Left cardiac atrium (tissue), 4 donors: ENCODE measurements at places on chromosomes 13 and 19.

- DNase-seq = peak; percentile 89
Observed at GRCh38 chr19:50330365-50331078, 1.3 kb upstream of the KCNC3 start.

- DNase-seq = no peak
Observed at GRCh38 chr13:40969169-40969901, 49.8 kb downstream of the ELF1 start.

DNA sequence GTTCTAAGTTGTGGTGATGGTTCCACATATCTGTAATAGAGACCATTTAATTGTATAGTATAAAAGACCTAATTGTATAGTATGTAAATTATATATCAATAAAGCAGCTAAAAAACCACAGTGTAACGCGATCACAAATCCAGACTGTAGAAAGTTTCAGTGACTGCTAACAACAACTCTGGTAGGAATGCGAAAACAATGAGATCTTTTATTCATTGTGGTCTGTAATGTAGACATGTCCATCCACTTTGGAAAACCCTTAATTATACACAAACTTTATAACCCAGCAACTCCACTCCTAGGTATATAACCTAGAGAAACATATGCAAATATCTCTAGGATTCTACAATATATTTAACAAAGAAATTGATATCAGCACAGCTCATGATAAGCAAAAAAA is 549.5 kb downstream of the SLITRK1 start:
- DNase-seq = no peak

DNA sequence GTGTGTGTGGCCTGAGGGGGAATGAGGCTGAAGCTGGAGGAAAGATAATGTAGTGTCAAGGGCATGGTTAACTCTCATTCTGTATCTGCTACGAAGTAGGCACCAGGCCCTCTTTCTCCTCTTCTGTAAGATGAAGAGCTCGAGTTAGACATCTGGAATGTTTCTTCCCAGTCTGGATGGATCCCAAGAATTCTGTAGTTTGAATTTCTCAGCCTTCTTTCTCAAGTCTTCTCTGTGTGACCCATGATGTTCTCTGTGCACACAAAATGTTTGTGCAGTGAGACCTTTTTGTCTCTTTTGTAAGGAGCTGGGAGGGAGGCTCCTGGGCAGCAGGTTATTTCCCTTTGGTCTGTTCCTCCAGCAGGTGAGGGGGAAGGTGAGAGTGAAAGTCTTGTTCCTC is 13.7 kb downstream of the FGF9 start:
- no peak for DNase-seq

DNA sequence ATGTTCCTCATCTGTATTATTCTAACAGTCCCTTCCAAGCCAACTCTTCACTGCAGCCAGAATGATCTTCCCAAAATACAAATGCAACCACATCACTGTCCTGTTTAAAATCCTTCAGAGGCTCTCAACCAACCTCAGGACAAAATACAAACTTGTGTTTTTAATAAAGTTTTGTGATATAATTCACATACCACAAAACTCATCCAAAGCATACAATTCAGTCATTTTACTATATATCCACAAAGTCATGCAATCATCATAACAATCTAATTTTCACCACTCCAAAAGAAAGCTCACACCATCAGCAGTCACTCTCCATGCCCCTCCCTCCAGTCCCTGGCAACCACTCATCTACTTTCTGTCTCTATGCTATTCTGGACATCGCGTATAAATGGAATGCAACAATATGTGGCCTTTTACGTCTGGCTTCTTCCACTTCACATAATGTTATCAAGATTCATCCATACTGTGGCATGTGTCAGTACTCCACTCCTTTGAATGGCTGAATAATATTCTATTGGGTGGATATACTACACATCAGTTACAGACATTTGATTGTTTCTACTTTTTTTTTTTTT is 81.7 kb upstream of the DOCK9 start:
- no peak for DNase-seq

- DNase-seq = no peak
Observed at GRCh38 chr13:43470610-43471009, 316.2 kb downstream of the ENOX1 start.
